CD4-positive, CD25-positive, alpha-beta regulatory T cell (primary cell): ENCODE measurements at places on chromosomes 7 and 10. TPM values are rescaled to one million over a fixed set of nuclear protein-coding genes. Genes with fewer than 3 reads are reported as not detected.

Gene SPDYE11
- total RNA-seq = not detected

Gene PPP1R17
- not detected for total RNA-seq

Gene ABCA13
- 1.1 TPM for total RNA-seq

Gene PARP12
- 258 TPM for total RNA-seq

Gene NUTM2D
- 3.6 TPM for total RNA-seq

Gene THSD7A
- 0.02 TPM for total RNA-seq

Gene GRM8
- total RNA-seq = not detected

Gene KCNIP2
- 1.6 TPM for total RNA-seq

Gene AS3MT
- total RNA-seq = 0.37 TPM

Gene XPNPEP1
- total RNA-seq = 52.4 TPM

Gene NUTM2E
- not detected for total RNA-seq

Gene ERVW-1
- total RNA-seq = not detected

Gene FAM13C
- not detected for total RNA-seq

Gene FAM107B
- 327 TPM for total RNA-seq

Gene NME8
- total RNA-seq = not detected

Gene SLC18A3
- total RNA-seq = not detected
